ENCODE measurements at places on chromosomes 4 and X.
A peak's percentile ranks its signal among the peaks of the same experiment; 100 is the strongest.

GRCh38 chr4:88976775-88977035 is 80.3 kb downstream of the FAM13A start:
- no peak for DNase-seq

GRCh38 chr4:55661398-55662056 is 25.4 kb upstream of the NMU start:
- no peak for DNase-seq

GRCh38 chr4:57091657-57092162 is 18.5 kb downstream of the IGFBP7 start:
- no peak for DNase-seq

GRCh38 chr4:61309616-61310015 is 109.5 kb downstream of the ADGRL3 start:
- no peak for DNase-seq

DNA sequence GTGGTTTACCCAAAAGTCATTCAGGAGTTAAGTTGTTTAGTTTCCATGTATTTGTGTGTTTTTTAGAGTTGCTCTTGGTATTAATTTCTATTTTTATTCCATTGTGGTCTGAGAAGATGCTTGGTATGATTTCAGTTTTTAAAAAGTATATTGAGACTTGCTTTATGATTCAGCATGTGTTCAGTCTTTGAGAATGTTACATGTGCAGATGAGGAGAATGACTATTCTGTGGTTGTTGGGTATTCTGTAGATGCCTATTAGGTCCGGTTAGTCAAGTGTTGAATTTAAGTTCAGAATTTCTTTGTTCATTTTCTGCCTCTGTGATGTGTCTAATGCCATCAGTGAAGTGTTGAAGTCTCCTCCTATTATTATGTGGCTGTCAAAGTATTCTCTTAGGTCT is 249.4 kb downstream of the ARHGAP10 start:
- DNase-seq = no peak

DNA sequence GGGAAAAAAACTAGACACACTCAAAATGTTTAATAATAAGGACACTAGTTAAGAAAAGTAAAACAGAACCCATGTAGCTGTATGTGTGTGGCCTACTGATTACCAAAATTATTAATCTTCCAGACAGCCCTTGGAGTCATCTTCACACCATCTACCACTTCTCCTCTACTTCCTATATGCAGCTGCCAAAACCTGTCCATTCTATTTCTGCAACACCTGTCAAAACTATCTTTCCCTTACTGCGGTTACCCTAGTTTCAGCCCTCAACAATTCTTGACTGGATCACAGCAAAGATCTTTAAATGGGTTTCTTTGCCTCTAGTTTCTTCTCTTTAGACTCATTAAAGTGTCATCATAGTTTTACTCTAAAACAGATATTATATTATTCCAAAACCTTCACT is 72.6 kb downstream of the GPR82 start:
- DNase-seq = no peak

DNA sequence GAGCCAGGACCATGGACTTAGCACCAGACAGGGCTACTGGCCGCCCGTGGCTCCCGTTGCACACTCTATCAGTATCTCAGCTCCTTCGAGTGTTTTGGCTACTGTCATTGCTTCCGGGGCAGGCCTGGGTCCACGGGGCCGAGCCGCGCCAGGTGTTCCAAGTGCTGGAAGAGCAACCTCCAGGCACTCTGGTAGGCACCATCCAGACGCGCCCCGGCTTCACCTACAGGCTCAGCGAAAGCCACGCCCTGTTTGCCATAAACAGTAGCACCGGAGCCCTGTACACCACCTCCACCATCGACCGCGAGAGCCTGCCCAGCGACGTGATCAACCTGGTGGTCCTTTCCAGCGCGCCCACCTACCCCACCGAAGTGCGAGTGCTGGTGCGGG is 1.6 kb downstream of the FAT4 start:
- DNase-seq = no peak

DNA sequence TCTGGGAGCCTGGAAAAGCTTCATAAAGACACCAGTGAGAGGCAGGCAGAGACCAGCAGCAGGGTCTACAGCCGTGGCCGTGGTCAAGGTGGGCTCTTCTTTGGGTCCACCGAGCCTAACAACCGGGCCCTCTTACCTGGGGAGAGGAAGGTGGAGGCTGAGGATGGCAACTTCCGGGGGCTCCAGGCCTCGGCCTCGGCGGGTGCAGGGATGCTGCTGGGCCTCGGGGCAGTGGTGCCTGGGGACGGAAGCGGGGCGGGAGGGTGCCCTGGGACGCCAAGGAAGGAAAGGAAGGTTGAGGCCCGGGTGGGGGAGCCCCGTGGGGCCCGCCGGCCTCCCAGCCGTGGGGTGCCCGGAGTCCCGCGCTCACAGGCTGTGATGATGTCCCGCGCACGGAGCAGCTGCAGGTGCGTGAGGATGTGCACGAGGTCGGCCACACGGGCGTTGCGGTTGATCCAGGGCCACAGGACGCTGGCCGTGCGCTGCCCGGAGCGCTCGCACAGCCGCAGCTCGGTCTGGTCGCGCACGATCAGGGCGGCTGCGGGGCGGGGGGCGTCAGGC is 561 bp downstream of the IRAK1 start:
- no peak for DNase-seq

- no peak for DNase-seq
Observed at GRCh38 chr4:27763830-27764525, 903.3 kb downstream of the STIM2 start.

GRCh38 chr4:169128902-169129301 is 118.8 kb upstream of the CBR4 start:
- no peak for DNase-seq

DNA sequence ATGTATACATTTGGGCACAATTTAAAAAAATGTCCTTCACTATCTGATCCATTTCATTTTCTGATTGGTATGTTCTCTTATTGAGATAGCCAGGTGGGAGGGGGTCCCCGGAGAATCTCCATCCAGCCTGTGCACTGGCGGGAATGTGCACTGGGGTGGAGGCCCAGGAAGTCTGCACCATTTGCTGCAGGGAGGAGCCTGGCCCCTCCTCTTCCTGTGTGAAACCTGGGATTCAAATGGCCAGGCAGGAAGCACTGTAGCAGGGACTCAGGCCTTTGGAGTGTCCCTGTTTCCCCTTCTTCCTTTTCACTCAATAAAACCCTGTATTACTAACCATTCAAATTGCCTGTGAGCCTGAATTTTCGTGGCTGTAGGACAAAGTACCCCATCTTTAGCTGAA is 44.3 kb downstream of the GPRIN3 start:
- no peak for DNase-seq

DNA sequence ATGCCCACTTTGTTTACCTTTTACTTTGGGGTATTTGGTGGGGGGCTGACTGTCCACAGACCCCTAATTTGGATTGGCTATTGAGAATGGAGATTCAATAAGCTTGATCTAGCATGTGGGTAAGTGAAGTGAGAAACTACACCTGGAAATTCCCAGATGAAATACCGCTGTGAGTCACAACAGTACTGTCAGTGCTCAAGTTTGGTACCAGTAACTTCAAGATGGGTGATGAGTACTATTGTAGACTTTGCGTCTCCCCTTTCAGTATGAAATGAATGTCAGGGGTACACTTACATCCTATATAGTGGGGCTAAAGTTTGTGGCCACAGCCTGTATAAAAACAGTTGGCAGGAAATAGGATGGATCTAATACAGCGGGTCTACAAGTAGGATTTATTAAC is 33.3 kb downstream of the HMGN5 start:
- DNase-seq = no peak

GRCh38 chr4:149031399-149031798 is 589.2 kb upstream of the NR3C2 start:
- DNase-seq = peak; percentile 15

DNA sequence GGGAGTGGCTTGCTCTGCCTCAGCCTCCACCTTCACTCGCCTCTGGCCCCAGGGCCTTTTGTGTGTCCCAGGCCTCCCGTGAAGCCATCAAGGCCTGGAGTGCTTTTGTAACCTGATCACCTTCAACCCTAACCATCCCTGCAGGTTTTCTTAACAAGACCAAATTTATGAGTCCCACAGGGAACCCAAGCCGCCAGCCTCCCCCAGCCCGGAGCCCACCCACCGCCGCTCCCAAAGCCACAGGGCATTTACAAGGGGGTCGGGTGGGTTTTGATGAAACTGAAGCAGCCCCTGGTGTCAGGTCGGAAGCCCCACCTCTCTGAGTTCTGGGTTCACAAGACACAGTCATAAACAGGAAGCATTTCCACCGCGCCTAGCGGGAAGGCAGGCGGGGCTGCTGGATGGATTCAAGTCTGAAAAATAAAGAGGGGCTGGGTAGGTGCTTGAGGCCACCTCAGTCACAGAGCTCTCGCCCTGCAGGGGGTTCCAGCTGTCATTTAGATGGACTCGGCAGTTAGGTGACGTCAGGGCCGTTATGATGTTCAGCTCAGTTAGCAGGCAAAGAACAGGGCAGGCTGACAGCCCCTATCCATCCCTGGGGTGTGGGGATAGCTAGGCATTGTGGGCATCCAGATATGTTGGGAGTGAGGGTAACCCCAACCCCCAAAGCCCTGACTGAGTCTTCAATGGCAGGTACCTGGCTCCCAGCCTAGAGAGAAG is 128.5 kb downstream of the BCOR start:
- peak; percentile 55 for DNase-seq

- DNase-seq = no peak
Observed at GRCh38 chr4:126986828-126987227, 645.9 kb upstream of the INTU start.

GRCh38 chr4:134777606-134778005 is 576.0 kb upstream of the PABPC4L start:
- DNase-seq = peak; percentile 28

DNA sequence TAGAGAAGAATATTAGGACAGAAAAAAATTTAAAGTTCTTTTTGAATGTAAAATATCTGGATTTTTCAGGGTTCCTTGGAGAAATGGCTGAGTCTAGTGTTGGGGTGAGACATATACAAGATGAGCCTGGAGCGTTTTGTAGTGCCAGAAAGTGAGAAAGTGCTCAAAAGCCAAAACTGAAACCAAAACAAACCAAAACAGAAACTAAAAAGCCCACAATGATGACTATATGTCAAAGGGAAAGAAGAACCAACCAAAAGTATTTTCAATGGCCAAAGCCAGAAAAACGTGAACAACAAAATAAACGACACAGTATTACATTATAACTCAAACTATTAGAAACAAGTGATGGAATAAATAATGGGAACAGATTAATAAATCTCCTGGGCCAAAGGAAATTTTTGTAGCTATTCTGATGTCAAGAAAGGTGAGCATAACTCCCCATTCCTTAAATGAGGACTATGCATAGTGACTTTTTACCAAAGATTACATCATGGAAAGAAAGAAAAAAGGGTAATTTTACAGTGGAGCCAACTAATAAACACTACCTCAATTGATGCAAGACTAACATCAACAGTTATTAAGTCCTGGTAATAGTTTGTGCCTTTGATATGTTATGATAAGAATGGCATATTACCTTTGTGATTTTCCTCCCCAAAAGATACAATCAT is 1137.6 kb downstream of the C4orf33 start:
- no peak for DNase-seq

DNA sequence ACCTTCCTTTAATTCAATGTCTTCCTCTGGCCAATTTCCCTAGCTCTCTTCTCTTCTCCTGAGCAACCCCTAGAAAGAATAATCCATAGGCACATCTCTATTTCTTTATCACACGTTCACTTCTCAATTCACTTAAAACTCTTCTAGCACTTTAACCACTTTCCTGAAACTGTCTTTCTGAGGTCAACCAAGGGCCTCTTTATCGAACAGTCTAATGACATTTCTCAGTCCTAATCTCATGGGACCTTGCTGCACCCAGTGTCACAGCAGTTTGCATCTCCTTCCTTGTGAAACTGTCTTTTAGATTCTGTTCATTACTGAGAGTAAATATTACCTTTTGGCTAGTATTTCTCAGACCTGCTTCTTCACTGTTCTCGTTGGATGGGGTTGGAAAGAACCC is 285.3 kb upstream of the RASGEF1B start:
- peak; percentile 14 for DNase-seq

DNA sequence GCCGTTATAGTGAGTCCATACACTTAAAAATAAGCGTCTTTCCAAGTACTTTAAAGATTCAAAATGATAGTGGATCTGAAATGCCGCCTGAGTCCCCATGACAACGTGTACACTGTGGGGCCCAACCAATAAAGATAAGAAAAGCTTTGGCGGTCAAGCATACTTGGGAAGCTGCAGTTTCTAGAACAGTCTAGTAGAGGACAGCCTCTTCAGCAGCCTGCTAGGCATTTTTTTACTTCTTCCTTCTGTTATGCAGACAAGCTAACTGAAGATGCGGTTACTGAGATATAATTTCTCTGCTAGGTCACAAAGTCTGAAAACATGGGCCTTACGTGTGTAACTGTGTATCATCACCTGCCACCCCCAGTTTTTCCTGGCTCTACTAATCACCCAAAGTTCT is 402 bp upstream of the UPRT start:
- no peak for DNase-seq

GRCh38 chr4:41887821-41888686 is 47.2 kb upstream of the TMEM33 start:
- peak; percentile 79 for DNase-seq

DNA sequence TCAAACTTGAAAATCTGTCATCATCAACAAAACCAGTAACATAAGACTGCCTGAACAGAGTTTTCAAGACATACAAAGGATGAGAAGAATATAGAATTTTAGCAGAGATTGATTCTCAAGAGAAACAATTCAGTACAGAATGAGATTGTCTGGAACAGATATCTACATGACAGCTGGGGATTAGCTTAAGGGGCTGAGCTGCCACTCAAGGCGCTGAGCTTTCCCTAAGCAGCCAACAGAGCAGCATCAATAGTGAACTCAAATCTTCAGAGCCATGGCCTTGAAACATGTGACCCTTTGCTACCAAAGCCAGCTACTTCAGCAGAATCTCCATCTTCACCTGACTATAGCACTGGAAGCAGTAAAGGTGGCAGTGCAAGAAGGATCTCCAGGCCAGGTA is 24.3 kb upstream of the PCDH10 start:
- DNase-seq = no peak

- DNase-seq = no peak
Observed at GRCh38 chr4:14952352-14952751, 49.9 kb upstream of the CPEB2 start.

DNA sequence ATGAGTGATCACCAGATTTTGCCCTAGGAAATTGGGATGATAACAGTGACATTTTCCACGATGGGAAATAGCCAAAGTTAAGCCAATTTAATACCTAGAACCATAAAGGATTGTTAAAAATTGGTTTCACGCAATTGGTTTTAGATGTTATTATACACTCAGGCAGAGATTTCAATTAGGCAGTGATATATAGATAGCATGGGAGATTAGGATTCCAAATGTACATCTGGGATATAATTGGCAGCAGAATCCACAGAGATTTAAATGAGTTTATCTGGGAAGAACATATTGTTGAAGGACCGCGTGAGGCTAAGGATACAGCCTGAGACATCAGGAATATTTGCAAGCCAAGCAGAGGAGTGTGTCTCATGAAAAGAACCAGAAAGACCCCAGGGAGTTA is 351.6 kb downstream of the GPM6A start:
- no peak for DNase-seq

- DNase-seq = no peak
Observed at GRCh38 chrX:123993904-123994635, 32.6 kb downstream of the STAG2 start.

DNA sequence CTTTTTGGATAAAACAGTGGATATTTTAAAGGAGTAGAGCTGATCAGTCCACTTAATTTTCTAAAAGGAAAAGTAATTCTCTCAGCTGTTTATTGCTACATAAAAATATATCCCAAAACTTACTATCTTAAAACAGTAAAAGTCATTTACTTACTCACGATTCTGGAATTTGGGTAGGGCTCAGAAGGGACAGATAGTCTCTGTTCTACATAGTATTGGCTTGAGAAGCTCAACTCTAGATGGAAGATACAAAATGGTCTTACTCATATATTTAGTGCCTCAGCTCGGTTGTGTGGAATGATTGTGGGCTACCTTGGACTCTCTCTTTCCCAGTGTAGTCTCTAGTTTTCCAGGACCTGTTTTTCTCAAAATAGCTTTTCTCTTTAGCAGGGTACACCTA is 691.5 kb upstream of the POU3F4 start:
- no peak for DNase-seq
